ENCODE measurements at places on chromosomes 3 and 15.

DNA sequence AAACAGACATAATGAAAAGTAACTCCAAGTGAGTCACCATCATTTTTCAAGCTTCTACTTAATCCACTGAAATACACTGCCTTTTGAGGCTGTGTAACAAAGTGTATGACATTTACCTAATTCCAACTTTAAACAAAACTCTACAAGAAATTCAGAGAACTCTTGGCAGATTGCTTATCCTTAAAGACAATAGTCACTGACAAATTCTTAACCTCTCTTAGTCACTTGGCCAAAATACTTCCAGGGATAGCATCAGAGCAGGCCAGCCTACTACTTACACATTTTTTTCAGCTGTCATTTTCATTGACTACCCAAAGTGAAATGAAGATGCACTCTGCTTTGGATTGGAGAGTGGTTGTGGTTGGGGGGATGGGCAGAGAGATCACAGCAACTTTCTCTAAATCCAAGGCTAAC, 3.6 kb downstream of the WWTR1 start:
- DNase-seq: no peak

DNA sequence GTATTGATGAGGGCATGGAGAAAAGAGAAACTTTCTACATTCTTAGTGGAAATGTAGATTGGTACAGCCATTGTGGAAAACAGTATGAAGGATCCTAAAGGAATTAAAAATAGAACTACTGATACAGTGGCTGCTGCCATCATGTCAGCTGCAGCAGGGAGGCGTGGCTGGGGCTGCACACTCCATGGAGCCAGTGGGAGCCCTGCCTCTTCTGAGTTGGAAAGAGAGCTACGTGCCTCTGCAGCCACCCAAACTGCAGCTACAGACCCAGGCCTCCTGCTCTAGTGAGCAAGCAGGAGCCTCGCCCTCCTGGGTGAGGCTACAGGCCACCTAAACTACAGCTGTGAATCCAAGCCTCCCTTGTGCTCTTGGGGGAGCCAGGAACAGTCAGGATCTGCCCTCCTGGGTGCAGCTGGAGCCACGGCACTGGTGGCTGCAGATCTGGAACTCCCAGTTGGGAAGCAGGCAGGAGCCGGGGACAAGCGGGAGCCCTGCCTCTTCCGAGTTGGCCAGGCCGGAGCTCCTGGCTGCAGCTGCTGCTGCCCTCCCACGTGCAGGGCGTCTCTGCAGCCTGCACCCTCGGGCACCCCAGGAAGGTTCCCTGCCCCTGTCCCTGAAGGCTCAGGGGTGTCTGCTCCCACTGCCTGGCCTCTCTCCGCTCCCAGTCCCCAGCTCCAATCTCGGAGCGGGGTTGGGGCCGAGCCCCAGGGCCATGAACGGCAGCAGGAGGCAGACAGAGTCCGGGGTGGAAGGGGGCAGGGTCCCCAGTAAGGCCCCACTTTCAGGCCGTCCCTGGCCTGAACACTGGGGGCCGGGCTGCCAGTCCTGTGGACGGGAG, 64.5 kb downstream of the THBS1 start:
- DNase-seq: no peak

GRCh38 chr3:177744873-177745606, 547.8 kb upstream of the TBL1XR1 start:
- DNase-seq: no peak

DNA sequence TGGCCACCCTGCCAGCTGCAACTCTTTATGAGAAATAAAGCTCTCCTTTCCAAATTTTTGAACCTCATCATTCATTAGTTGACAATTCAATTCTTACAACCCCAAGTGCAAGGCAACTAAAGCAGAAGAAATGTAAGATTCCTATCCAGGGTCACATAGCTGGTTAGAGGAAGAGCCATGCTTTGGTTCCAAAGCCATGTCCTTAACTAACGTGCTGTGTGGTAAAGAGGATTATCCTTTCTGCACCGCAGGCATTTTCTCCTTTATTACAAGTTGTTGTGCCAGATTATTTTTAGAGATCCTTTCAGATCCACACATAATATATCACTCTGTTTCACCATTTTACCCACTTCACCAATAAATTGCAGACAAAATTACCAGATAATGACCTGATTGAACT, 36.5 kb downstream of the TM4SF18 start:
- no peak for DNase-seq

- no peak for DNase-seq
Observed at GRCh38 chr3:106381286-106381938, 512.6 kb upstream of the CBLB start.

DNA sequence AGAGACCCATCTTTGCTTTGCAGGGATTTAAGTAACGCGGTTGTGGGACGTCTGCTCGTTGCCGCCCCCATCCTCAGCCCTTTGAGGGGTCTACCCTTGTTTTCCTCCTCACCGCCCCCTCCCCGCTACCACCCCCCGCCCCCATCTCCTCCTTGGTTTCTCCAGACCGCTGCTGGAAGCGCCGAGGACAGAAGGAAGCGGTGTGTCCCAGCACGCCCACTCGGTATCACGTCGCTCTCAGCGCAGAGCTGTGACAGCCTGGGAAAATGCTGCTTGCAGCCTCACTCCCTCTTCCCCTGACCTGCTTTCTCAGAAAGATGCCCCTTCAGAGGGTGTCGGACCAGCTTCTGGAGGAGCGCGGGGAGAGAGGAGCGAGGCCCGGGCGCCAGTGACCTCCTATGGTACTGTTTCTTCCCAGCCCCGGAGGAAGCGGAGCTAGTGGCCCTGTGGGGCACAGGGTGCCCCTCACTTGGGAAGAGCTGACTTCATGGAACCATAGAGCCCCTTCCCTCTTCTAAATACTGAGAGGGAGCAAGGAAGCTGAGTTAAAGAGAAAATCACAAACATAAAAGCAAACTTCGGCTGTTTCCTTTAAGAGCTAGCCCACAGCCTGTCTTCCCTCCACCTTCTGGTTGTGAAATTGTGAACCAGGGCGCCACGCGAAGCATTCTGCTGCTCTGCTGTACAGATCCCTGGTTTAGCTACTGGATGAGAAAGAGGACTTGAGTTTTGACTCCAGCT, 698 bp downstream of the IL1RAP start:
- DNase-seq: no peak

DNA sequence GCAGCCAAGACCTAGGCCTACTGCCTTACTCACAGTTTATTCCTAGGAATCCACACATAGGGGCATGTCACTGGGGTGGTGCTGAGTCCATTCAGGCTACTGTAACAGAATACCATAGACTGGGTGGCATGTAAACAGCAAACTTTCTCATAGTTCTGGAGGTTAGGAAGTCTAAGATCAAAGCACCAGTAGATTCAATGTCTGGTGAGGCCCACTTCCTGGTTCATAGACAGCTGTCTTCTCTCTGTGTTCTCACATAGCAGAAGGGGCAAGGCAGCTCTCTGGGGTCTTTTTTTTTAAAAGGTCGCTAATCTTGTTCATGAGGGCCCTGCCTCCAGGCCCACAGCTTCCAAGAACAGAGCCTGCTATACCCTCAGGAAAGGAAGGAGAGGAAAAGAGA, 113.9 kb upstream of the MANF start:
- no peak for DNase-seq

GRCh38 chr3:67118122-67118521, 120.0 kb downstream of the KBTBD8 start:
- no peak for DNase-seq

DNA sequence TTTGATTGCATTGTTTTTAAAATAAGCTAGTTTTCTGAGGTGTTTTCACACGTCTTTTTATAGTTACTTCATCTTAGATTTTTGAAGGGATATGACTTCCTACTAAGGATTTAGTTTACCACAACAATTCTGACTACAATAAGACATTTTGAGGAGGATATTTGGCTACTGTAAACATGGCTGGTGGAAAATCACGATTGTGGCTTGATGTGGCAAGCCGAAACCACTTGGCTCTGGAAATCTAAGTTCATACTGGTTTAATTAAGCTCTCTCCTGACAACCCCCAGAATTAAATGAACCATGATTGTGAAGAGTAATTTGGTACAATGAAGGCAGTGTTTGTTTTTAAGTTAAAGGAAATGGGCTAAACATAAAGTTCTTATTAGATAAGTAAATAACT, 30.8 kb downstream of the ST3GAL6 start:
- DNase-seq: no peak

- DNase-seq: no peak
Observed at GRCh38 chr15:57313134-57313483, 63.2 kb upstream of the CGNL1 start.

GRCh38 chr3:105771392-105771791, 97.4 kb downstream of the CBLB start:
- DNase-seq: no peak

DNA sequence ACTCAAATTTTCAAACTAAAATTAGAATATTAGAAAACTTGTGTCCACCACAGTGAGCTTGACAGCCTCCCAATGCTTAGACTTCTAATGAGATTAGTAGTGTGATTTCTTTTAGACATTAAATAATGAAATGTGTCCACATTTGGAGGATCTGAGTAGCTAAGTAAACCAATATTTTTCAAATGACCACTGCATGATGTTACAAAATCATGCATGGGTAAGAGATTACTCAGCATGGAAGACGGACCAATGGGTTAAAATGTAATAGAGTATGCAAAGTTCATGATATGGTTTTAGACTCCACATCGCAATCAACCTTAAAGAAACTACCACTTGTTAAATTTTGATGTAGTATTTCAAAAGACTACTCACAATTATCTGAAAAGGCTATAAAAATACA, 130.6 kb downstream of the IMPG2 start:
- no peak for DNase-seq

DNA sequence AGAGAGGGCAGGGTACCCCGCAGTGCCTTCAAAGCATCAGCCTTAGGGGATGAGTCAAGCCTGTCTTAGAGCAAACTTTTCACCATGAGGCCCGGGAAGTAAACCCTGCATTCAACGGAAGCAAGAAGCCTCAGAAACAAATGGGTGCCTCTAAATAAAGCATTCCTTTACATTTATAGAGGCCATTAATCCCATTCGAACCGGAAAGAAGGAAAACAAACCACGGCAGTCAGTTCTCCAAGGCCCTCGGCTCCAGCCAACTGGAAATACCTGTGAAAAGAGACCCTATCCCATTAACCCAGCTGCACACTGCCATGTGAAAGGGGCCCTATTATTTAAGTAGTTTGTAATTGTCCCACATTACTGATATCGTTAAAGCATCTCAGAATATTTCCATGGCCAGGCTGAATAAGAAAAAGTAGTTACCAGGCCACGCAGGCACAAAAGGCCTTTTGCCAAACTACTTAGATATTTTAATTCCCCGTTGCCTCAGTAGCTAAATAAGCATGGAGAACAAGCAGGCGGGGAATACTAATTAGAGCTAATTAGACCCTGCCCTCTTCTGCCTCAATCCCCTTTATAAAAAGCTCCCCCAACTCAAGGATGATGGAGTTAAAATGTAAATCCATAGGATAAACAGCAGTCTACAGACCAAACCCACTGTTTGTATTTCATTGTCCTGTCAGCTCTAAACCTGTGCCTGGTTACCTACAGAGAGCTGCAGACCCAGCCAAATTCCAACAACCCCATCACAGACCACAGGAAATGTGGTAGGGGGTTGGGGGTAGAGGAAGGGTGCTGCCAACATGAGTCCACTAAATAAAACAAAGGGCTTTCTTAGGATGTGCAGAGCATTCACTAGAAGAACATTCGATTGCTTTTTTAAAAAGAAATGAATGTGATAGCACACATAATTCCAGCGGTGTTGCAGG, 4.1 kb downstream of the ITGB5 start:
- no peak for DNase-seq

GRCh38 chr3:132730891-132731580, 8.8 kb upstream of the NPHP3 start:
- no peak for DNase-seq

GRCh38 chr15:41337631-41338522, 5.2 kb downstream of the NUSAP1 start:
- DNase-seq: no peak

DNA sequence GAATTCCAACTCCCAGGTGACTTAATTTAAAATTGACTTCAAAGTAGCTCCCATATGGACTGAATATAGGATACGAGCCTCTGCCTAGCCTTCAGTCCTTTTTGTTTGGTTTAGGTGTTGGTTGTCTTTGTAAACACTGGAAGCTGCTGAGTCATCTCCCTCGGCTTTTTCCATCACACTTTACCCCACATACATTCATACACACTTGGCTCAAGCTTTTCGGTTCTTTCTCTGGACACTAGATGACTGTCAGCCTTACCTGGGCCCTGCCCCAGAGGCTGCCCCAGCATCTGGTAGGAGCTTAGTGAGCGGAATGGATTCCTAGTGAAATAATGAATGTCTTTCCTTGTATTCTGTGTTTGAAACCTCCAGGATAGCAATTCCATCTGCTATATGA, 201.5 kb upstream of the IL12A start:
- DNase-seq: no peak

DNA sequence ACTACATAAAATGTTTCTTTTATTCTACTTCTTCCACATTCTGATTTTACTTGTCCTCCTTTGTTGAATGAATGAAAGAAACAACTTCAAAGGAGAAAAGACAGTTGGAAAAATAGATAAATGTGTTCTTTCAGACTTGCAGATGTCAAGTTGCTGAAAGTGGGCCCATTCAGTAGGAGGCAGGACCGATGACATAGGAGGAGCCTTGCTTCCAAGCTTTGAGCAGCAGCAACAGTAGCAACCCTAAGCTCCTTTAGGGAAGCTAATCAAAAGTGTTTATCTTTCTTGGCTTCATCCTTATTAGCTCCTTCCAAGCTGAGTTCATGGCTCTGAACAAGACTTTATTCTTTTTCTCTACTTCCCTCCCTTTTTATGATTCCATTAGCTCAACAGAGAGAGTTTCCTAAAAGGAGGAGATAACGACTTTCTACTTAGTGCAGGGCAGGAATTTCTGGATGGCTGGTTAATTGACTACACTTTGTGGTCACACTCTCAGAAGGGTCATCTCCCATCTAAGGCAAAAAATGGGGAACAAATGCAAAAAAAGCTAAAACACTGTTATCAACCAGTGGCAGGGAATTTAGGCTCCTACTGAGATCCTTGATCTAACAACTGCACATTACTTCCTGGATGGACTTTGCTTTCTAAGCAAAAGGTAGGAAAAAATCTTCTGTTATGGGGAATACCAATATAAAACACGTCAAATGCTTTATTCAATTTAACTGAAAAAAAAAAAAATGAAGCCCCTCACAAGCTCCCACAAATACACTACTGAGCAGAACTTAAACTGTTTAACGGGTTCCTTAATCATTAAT, 4.8 kb downstream of the MORC1 start:
- no peak for DNase-seq

- no peak for DNase-seq
Observed at GRCh38 chr15:73732930-73733329, 20.2 kb downstream of the INSYN1 start.

- DNase-seq: peak; percentile 80
Observed at GRCh38 chr3:43105596-43106292, at the start of gene POMGNT2. Gene POMGNT2 (minus strand): TSS chr3:43106079. CDS start chr3:43081431, 24,648 bp downstream.

Data from stimulated activated CD8-positive, alpha-beta memory T cell treated with anti-CD3 and anti-CD28 coated beads, Interleukin-4, amount 100 ng/mL, for 1 hour (primary cell).